Stimulated activated CD4-positive, alpha-beta T cell treated with anti-CD3 and anti-CD28 coated beads, Interleukin-2, amount 100 ng/mL, for 4 hours (primary cell): ENCODE measurements at places on chromosomes 2 and 18.

DNA sequence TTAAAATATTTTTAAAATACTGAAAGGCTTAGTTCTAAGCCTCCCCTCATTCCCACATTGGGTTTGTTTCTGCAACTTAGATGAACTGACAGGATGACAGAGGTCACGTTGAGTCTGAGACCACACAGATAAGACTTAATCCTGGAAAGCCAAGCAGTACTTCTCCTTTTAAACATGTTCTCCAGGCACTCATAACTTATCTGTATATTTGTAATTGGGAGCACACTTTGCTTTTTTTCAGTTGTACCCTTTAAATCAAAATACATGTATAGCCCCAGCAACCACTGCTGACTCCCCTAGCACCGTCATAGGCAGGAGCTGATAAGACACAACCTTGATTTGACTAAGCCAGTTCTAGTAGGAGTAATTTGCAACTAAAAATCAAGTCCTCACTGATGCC, 394.8 kb downstream of the PID1 start:
- no peak for DNase-seq

- DNase-seq: no peak
Observed at GRCh38 chr2:1773883-1774282, 29.6 kb upstream of the PXDN start.

DNA sequence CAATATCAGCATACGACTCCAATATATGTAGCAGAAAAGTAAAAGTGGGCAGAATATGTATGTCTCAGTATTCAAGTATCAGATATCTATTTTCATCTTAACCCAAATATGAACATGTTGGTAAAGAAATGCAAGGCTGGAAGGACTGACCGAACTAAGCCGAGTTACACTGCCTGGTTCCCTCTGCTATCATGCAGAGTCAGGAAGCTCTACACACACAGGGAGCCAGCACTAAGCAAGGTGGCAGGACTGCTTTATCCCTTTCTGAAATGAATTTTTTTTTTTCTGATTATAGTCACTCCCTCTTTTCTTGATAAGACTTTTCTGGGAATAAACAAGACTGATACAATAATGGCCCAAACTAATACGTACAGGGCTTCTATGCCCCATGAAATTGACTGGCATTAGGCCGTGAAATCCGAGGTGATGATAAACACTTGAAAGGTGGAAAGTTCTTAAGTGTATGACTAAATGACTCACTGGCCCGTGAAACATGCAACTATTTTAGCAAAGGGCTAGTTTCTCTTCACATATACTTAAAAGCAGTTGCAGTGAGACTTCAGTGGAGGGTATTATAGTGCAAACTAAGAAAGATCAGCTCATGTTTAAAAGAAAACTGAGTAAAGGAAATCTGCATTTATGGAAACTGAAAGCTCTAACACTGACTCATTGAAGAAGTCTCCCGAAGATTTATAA, 14.9 kb downstream of the DPP4 start:
- DNase-seq: no peak

GRCh38 chr18:63843008-63843407, 44.5 kb upstream of the SERPINB2 start:
- DNase-seq: no peak

GRCh38 chr18:10057894-10058791, 144.3 kb downstream of the VAPA start:
- no peak for DNase-seq

DNA sequence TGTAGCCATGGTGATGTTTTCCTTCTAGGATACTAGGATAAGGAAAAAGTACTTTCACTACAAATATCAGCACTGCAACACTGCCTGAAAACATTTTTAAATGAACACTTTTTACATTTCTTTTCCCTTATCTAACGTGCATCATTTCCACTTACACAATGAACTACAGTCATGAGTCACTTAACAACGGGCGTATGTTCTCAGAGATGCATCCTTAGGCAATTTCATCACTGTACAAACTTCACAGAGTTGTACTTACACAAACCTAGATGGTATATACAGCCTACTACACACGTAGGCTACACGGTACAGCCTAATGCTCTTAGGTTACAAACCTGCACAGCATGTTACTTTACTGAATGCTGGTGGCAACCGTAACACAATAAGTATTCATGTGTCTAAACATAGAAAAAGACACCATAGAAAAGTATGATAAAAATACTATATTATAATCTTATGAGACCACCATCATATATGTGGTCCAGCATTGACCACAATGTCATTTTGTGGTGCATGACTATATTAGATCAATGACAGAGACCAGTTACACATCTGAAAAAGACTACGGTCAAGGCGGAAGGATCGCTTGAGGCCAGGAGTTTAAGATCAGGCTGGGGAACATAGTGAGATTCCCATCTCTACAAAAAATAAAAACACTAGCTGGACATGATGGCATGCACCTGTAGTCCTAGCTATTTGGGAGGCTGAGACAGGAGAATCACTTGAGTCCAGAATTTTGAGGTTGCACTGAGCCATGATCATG, 39.8 kb downstream of the WDR33 start:
- DNase-seq: no peak
